Stimulated activated CD8-positive, alpha-beta memory T cell treated with anti-CD3 and anti-CD28 coated beads, Interleukin-4, amount 100 ng/mL, for 4 hours (primary cell): ENCODE measurements at places on chromosomes 12 and 14.

GRCh38 chr12:131639270-131639940, 71.5 kb upstream of the SFSWAP start:
- no peak for DNase-seq

GRCh38 chr12:10673659-10674384, at the start of gene STYK1:
STYK1 (minus strand) TSS chr12:10674052; CDS start chr12:10634618, 39,434 bp downstream.
- DNase-seq = peak; percentile 36

DNA sequence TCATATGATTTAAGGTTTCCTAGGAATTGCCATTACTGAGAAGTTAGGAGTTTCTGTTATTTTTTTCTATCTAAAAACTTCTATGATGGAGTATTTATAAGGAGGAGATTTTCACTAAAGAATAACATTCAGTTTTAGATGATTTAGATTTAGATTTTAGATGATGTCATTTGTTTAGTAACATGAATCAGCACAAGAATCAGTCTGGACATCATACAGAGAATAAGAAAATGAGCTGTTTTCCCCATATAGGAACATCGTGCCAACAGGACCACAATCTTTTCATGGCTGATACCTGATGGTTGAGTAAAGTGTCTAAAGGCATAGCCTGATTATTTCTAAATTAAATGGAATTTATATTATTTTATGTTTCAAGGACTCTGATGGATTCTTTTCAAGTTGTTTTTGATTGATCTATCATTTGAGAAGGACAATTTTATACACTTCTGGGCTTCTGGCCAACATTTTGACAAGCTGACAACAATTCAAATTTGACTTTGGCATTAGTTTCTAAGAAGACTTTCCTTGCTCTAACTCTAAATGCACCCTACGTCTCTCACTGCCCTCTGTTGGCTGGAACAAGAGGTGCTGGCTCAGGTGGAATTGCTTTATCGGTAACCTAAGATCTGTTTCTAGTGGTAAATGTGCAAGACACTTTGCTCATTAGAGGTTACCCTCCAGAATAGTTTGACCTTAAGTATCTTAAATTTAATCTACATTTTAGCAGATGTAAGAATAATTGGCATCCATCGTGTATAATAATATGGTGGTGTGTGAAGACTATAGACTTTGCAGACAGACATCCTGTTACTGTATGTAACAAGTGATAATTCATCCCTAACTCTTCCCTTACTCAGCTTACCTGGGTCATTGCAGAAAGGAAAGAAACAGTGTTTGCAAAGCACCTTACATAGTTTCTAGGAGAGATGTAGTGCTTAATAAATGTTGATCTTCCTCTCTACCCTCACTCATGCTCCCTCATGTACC, 42.8 kb upstream of the CPSF6 start:
- DNase-seq = no peak

GRCh38 chr12:13950502-13950901, 30.9 kb downstream of the GRIN2B start:
- no peak for DNase-seq

DNA sequence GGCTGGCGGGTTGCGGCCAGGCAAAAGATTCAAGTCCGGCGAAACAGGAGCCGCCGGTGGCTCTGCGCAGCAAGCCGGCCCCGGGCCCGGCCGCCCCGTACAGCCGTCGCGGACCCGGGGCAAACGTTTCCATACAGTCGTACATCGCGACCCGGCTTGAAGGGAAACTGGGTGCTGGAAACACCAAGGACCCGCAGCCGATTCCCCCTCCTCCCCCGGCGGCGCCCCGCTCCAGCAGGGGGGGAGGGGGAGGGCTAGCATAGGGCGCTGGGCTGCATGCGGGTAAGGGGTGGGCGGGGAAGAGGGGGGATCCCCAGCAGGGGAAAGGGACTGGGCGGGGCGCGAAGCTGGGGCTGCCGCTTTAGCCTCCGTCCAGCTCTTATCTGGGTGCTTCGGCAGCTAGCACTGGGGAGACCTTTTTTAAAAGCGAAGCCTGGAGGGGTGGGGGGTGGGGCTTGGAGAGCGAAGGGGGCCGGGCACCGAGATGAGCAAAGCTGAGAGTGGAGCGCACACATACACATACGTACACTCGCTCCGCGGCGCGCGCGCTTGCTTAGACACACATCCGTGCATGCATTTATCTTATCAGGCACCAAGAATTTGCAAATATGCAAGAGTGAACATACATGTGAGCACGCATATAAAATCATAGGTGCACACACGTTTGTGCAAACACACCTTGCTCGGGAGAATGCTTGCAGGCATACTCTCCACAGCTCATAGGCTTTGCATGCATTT, 11.9 kb downstream of the RARG start:
- DNase-seq = peak; percentile 54

- no peak for DNase-seq
These were observed 251.7 kb upstream of the NOVA1 start for GRCh38 chr14:26849514-26849913.

DNA sequence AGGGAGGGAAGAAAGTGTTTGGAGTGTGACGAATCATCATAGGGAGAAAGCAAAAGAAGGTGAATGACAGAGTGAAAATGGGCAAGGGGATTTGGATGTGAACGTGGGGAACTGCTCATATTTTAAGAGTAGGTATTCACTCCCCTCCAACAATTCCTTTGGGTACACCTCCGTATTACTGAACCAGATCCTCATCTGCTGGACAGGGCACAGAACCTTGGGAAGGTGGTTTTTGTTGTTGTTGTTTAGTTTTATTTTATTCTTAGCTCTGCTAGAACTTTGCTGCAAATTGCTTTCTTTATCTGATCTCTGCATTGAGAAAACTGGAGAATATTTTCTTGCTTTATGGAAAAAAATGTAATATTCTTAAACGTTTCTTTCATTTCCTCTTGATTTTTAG, 7.1 kb downstream of the SCN8A start:
- DNase-seq = no peak

DNA sequence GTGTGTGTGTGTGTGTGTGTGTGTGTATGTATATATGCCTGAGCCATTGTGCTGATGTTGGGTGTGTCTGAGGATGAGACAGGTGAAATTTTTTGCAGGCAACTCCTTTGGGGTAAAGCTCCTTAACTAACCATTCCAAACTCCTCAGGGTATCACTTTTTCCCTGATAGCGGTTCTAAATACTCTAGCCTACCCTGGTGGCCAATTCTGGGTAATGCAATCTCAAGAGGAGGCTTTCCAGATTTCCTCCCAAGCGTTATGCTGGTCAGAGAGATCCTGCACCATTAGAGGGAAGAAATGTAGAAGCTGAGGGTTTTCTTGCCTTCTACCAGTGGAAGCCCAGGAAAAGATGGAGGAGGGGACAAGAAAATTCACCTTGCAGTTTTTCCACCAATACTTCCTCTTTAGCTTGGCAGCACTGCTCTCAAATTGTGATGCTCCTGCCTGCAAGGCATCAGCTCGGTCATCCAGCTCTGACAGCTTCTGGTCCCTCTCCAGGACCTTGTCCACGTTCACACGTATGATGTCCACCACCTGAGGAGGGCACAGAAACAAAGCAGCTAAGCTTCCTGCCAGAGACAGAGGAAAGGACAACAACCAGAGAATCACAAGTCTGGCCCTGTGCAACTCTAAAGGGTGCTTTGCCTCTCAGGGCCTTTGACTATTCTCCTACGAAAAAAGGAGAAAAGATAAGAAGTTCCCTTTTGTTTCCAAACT, 4.9 kb downstream of the VAMP1 start:
- no peak for DNase-seq

DNA sequence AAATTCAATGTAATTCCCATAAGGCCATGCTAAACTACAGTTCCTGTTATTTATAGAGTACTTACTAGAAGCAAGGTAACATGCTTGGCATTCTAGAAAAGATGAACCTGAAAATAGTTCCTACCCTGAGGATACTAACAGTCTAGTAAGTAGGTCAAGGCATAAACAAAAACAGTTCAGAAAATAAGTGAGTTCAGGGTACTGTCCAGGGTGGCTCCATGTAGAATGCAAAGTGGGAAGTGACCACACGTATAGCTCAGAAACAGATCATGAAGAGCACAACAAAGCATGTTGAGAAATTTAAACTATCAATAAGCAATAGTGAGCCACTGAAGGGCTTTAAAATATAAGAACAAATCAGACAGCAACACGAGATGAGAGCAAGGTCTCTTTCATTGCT, 2.3 kb downstream of the TMED10 start:
- DNase-seq = no peak

DNA sequence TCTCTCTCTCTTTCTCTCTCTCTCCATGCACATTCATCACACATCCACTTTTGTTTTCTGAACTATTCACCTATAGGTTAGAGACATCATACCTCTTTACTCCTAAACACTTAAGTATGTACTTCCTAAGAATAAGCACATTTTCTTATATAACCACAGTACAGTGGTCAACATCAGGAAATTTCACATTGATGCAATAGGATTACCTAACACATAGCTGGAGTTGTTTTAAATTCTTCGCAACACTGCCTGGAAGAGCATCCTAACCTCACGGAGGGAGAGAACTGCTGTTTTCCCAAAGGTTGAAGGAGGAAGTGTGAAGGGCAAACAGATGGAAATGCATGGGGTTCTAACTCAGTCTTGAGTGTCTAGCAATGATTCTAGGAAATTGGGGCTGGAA, 159.2 kb downstream of the SYT1 start:
- no peak for DNase-seq

- DNase-seq = no peak
These were observed 73.8 kb upstream of the ANKS1B start for GRCh38 chr12:100058482-100059029.

- no peak for DNase-seq
These were observed 24.6 kb upstream of the APOF start for GRCh38 chr12:56387152-56387736.

DNA sequence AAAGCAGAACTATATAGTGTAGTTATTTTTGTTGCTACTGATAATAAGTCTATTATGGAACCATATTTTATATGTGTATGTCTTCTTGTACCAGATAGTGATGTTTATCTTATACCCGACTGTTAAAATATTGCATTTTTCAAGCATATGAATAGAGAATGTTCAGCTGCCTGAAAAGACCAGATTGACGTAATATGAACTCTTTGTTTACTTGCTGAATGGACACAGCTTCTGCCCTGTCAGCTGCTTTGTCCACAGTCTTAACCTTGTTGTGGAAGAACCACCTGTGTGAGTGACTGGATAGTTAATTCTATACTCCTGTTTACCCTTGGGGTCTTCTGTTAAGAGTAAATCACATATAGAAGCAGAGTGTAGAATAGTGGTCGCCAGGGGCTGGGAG, 109.3 kb downstream of the LGR5 start:
- no peak for DNase-seq
